Fibroblast of lung (primary cell): ENCODE measurements at places on chromosomes 1 and 21.

GRCh38 chr1:183652547-183653461 is at the start of gene APOBEC4:
TSS of gene APOBEC4 (minus strand) at chr1:183653316. CDS start at chr1:183648781, 4,535 bp downstream.
- no peak for DNase-seq

DNA sequence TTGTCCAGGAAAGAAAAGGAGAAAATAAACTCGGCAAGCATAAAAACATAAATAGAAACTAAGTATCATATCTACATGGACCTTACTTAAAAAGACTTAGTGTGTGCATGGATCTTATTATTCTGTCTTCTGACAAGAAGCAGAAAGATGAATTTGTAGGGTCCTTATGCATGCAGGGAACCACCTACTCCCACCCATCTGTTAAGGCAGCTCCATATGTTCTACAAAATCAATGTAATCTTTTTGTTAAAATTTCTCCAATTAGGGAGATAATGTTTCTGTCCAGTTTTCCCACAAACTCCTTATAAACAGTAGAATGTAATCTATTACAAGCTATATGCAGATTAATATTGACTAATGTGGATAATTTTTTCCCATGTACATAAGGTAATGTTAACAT is 13.9 kb upstream of the PTPN14 start:
- no peak for DNase-seq

DNA sequence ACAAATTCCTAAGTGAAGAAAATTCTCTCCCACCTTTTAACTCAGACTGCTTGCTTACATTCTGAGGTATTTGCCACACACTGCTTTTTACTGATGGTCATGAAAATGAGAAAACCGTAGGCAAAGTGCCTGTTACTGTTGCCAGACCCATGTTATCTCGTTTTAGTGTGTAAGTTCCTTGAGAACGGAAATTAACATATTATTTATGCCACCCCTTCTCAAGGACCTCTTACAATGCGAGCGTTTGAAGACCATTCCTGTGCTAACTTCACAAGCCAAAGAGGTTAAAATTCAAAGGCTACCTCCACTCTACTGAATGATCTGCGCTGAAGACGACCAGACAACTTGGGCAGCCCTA is 509 bp downstream of the NVL start:
- no peak for DNase-seq

DNA sequence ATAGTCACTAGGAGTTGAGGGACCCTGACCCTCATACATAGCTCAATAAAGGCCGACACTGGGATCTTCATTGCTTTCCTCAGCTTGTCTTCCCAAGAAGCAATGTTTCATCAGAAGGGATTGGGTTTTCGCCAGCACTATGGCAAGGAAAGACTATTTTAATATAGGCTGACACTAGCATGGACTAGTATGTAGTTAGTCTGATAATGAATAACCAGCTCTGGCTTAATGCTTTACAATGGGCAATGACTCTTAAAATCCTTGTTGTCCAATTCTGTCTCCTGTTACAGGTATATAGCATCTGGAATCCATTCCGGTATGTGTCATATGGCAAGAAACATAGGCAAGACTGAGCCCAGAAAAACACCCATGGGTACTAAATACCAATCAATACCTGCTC is 15.3 kb upstream of the SYT2 start:
- DNase-seq, result no peak

DNA sequence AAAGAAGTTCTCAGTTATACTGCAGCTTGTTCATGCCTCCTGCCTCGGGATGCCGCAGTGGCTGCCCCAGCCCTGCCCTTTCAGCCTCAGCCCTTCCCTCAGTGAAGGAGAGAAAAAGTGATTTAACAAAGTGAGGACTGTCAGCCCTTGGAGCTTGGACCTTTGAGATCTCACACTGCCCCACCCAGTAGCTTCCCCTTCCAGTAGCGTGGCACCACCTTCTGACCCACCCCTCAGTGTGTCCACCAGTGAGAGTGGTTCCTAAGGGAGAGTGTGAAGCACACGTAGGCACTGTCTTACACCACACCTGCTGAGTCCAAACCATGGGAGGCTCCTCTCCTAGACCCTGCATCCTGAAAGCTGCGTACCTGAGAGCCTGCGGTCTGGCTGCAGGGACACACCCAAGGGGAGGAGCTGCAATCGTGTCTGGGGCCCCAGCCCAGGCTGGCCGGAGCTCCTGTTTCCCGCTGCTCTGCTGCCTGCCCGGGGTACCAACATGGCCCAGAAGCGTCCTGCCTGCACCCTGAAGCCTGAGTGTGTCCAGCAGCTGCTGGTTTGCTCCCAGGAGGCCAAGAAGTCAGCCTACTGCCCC is at the start of gene CDA:
Gene CDA, plus strand, starts transcription at position 464 of the 592 bp plus-strand sequence. Its CDS starts 33 bp downstream, at position 497.
- DNase-seq, result no peak

GRCh38 chr21:16046656-16047330 is 317.0 kb downstream of the USP25 start:
- peak; percentile 9 for DNase-seq

- peak; percentile 78 for DNase-seq
Observed at GRCh38 chr1:17768651-17769241, 13.6 kb downstream of the ACTL8 start.

DNA sequence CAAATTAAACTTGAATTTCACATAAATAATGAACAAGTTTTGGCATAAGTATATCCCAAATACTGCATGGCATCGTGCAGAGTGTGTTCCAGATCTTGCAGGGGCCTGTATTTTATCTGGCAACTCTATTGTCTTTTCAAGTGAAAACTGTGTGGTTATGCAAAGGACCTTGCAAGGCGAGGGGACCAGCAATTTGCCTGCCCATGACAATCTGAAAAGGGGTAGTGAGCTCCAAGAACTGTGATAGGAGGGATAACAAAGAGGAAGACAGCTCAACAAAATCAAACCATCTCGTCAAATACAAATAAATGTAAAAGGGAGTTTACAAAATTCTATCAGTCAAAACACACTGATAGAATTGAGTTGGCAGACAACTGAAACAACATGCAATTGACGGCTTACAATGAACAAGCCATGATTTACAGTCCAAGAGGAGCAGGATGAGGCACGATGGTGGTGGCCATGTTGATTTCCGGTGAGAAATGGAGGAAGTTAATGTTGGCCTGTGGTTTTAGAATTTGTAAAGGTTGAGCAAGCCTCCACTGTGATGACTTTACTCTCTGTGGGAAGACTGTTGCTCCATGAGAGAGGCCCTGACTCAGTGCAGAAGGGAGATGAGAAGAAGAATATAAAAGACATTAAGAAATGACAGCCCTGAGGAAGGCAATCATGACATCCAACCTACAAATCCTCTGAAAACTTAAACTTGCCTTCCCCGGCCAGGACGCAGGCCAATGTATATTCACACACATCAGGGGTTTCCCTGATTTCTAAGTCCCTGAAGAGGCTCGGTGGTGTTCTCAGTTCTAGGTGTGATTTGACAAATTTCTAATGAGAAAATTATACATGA is 132.2 kb downstream of the ADSS2 start:
- peak; percentile 82 for DNase-seq

GRCh38 chr21:38205940-38206339 is 50.9 kb upstream of the KCNJ15 start:
- no peak for DNase-seq

- no peak for DNase-seq
Observed at GRCh38 chr1:11985171-11985570, 4.9 kb downstream of the MFN2 start.

- DNase-seq, result no peak
Observed at GRCh38 chr1:246035060-246035541, 472.0 kb downstream of the SMYD3 start.

DNA sequence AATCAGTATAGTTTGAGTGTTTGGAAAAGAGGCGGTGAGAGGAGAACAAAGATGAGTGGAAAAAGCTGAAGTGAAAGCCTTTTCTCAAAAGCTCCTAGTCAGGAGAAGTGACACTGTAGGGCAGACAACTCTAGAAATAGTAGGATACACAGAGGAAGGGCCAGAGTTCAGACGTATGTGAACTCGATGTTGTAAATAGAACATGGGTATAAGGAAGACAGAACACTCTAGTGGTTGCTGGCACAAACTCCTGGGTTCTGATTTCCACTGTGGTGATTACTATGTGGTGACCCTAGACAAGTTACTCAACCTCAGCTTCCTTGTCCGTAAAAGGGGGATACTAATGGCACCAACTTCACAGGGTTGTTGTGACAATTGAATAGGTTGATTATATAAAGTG is 30.2 kb upstream of the MGST3 start:
- DNase-seq, result no peak

DNA sequence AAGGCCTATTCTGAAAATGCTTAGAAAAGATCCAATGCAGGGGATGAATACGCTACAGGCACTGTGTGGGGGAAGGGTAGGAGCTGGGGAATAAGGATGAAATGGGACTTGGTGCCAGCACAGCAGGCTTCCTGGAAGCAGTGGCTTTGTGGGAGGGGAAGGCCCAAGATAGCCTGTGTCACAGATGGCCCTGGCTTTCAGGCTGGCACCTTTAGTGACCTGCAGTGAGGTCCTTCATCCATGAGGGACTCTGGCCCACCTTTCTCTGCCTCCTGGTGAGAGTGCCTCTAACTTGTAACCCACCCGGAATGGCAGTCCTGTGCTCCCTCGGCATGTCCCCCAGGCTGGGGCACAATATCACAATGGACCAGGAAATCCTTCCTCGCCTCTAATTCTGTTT is 919 bp downstream of the CHI3L1 start:
- DNase-seq, result no peak

- DNase-seq, result no peak
Observed at GRCh38 chr1:102776071-102776470, 332.3 kb downstream of the COL11A1 start.

DNA sequence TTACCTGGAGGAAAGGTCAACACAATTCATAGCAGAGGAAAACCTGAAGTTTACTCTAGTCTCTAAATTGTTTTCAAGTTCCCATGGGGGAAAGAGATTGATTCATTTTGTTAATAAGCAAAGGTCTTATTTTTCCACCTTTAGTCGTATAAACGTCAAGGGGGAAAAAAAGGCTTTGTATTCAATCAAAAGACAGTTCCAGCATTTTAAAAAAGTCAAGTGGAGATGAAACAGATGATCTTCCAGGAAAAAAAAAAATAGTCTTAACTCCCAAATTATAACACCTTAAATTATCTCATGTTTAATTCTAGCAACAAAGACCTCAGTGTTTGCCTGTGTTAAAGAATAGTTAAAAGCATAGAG is 140.5 kb downstream of the TOMM20 start:
- no peak for DNase-seq

DNA sequence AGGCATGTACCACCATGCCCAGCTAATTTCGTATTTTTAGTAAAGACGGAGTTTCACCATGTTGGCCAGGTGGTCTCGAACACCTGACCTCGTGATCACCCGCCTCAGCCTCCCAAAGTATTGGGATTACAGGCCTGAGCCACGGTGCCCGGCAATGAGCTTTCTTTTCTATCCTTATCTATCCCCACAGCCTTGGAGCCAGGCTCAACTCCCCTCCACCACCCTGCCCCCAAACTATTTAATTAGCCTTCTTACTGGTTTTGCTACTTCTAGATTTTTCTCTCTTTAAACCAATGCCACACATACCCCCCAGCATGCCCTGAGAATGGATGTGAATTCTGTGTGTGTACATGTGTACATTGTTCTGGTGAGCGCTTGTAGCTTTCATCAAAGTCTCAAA is 5.7 kb upstream of the VANGL2 start:
- no peak for DNase-seq

DNA sequence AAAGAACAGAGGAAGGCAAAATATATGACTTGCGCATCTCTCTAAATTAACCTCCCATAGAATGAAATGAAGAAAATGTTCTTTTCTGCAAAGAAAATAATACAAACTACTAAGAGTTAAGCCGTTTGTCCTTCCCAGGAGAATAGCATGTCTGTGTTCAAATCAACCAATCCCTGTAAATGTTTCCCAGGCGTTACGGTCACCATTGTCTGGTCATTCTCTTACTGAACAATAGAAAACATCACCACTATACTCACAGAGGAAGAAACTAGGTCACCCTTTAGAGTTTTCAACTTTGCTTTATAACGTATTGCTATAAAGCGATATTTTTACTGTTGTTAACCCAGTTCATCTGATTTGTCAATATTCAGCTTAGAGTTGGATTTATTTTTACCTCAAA is 34.1 kb downstream of the COL11A1 start:
- DNase-seq, result no peak

GRCh38 chr1:167878372-167879160 is 35.4 kb downstream of the ADCY10 start:
- no peak for DNase-seq

DNA sequence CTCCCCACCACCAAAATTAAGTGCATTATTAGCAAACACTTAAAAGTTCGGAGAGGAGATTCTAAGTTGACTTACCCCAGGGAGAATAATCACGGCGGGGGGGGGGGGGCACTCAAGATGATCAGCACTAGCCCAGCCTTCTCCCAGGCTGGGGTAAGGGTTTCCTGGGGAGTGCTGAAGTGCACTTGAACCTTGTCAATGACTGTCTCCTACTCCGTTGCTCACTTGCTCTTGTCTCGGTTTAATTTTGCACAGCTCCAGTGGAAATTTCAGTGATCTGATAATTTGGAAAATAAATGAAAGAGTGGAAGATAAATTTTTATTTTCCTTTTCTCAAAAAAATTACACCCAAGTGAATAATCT is 59.2 kb downstream of the PBX1 start:
- no peak for DNase-seq

DNA sequence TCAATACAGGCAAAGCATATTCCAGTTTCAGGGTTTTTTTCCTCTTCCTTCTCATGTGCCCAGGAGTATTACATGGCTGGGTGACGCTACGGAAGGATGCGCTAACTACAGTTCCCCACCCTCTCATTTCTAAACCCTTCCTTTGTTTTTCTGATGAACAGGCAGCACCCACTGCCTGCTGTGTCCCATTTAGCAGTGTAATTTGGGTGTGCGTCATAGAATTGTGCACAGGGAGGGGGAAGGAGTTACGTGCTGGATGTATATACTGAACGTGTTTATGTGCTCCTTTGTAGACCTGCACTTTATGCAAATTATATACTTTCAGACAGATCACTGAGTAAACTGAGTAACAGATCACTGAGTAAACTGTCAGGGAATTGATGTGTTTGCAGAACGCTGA is 44.5 kb downstream of the ELAPOR1 start:
- no peak for DNase-seq

- DNase-seq, result no peak
Observed at GRCh38 chr1:10421637-10422036, 8.6 kb upstream of the CENPS start.

DNA sequence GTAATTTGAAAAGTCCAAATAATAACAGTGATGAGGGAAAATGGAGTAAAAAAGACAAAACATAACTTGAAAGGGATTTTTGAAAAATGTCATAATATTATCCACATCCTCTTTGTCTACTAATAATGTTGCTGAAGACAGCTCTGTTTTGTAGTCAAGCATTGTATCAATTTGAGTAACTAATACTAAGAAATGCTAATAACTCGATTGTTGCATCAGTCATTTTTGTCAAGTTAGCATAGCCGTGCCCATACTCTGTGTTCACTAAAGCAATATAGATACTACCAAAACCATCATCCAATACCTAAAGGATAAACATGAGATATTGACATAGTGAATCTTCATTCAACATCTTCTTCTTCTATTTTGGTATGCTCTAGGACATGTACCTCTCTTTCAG is 17.3 kb downstream of the PDC start:
- no peak for DNase-seq

GRCh38 chr1:58064166-58064565 is 482.4 kb downstream of the OMA1 start:
- DNase-seq, result no peak
